ENCODE measurements at places on chromosomes 1 and 21.

DNA sequence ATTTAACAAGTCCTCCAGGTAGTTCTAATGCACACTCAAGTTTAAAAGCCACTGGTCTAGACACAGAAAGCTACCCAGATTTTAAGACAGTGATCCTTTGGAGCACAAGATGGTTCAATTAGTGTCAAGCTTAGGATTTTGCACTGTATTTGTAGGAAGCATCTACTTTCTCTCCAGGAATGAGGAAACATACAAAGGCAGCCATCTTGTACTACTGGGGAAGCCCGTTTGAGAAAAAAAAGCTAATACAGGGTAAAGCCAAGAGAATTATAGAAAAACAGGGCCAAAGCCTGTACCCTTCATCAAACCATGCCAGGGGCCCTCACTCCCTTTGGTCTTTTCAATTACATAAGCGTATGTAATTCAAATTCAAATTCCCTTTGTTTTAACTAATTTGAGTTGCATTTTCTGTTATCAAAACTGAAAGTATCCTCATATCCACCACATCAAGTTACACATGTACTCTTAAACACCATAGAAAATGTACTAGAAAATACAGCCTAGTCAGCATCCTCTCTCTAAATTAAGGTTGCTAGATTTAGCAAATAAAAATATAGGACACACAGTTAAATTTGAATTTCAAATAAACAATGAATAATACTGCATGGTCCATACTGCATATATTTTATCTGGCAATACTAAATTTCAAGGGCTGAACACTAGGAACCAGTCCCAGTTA lies 17.4 kb downstream of the PIK3R3 start:
- no peak for DNase-seq

GRCh38 chr1:2046174-2046917 lies 3.9 kb upstream of the PRKCZ start:
- DNase-seq: no peak

- no peak for DNase-seq
Measured at GRCh38 chr1:201501144-201501543, 5.8 kb downstream of the CSRP1 start.

DNA sequence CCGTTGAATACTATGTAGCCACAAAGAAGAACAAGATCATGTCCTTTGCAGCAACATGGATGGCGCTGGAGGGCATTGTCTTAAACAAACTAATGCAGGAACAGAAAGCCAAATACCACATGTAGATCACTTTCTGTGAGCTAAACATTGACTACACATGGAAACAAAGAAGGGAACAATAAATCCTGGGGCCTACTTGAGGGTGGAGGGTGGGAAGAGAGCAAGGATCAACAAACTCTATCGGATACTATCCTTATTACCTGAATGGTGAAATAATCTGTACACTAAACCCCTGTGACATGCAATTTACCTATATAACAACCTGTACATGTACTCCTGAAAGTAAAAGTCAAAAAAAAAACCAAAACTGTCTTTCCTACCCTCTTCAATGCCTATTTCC lies 40.8 kb upstream of the CD55 start:
- DNase-seq: no peak

DNA sequence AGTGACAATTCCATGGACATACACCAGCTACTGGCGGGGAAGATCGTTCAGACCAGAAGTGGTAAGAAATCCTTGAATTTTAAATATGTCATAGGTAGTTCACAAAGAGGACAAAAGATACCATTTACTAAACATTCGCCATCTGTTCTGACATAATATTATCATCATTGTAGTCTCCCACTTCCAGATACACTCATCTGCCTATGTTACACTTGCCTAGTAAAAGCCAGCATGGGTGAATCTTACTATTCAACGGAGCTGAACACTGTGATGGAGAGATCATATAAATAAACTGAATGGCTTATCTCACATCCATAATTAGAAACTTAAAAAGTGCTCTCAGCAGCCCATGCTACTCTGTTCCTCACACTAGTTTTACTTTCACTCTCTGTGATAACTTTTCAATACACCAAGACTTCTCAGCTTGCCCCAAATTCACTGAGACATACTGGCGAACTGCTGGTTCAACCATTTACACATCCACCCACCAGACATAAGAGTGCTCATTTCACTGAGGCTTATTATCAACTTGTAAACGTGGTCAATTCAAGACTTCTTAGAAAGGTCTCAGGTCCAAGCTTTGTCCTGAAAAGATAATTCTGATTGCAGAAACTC lies 463 bp upstream of the PRRC2C start:
- DNase-seq: no peak

DNA sequence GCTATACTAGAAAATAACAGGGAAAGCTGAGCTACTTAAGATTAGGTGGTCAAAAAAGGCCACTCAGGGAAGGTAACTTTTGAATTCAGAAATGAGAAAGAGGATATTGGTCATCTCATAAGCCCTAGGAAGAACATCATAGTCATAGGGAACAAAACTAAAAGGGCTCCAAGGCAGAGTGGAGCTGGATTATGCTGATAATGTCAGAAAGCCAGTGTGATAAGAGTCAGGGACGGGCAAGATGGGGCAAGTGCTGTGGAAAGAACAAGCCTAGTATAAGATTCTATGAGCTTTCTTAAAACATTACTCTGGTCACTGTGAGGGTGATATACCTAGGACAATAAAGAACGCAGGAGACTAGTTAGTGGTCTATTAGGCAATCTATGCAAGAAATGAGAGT lies 106.6 kb downstream of the DUSP10 start:
- no peak for DNase-seq

GRCh38 chr1:68516066-68516465 lies 19.2 kb upstream of the DEPDC1 start:
- DNase-seq: no peak
